ENCODE measurements at places on chromosomes 1 and 21.

DNA sequence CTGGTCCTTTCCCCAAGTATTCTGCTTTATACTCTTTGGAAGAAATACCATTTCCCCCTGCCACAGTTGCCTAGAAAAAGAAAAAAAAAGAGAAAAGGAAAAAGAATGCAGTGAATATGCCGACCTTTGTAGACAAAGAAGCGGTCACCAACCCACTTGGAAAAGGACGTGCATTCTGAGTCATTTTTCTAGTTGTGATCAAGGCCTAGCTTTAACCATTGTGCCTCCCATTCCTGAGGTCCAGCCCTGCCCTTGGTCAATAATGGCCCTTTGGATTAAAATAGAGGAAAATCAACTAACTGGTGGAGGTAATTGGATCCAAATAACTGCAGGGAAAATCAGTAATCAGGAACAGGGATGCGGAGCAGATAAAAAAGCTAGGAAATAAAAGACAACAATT is 24.8 kb downstream of the S1PR1 start:
- H3K4me1 ChIP-seq, result peaks cover 9% of the 10 kb centered on the region
- H3K4me3 ChIP-seq, result no peak overlapping the region
- H3K36me3 ChIP-seq, result no peaks in the 10 kb centered on the region
- no peaks in the 10 kb centered on the region for H3K27me3 ChIP-seq
- no peak for DNase-seq

DNA sequence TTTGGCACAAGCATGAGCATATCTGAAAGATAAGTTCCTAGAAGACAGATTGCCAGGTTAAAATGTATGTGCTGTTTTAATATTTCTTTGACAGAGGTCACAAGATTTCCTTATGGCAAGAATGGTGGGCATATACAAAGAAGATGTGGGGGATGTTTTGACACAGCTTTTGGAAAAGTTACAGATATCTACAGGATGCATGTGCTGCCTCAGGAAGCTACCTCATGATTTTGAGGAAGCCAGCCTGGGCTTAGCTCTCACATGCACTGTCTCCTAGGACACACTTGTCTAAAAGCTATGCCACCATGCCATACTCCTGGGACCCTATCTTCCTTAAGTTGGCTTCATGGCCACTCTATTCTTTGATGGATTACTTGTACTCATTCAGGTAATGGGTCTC is 99.9 kb downstream of the C1orf94 start:
- H3K4me1 ChIP-seq, result no peaks in the 10 kb centered on the region
- H3K36me3 ChIP-seq, result no peaks in the 10 kb centered on the region
- no peak for DNase-seq
- no peaks in the 10 kb centered on the region for H3K27me3 ChIP-seq

GRCh38 chr1:62424411-62424810 is 12.4 kb upstream of the USP1 start:
- no peak overlapping the region for H3K27ac ChIP-seq
- no peak for DNase-seq
- peaks cover 5% of the 10 kb centered on the region for H3K4me1 ChIP-seq
- H3K36me3 ChIP-seq, result no peaks in the 10 kb centered on the region

- H3K4me1 ChIP-seq, result no peaks in the 10 kb centered on the region
- no peak overlapping the region for H3K4me3 ChIP-seq
- H3K36me3 ChIP-seq, result peaks cover 56% of the 10 kb centered on the region
- no peak for DNase-seq
- H3K27me3 ChIP-seq, result no peaks in the 10 kb centered on the region
Observed at GRCh38 chr1:161849518-161849917, 83.4 kb downstream of the ATF6 start.

- H3K27me3 ChIP-seq, result no peaks in the 10 kb centered on the region
- no peak overlapping the region for H3K27ac ChIP-seq
- H3K36me3 ChIP-seq, result no peaks in the 10 kb centered on the region
- peaks cover 5% of the 10 kb centered on the region for H3K4me1 ChIP-seq
- H3K4me3 ChIP-seq, result no peak overlapping the region
- no peak for DNase-seq
Observed at GRCh38 chr1:228937851-228938536, 202.7 kb downstream of the RHOU start.

DNA sequence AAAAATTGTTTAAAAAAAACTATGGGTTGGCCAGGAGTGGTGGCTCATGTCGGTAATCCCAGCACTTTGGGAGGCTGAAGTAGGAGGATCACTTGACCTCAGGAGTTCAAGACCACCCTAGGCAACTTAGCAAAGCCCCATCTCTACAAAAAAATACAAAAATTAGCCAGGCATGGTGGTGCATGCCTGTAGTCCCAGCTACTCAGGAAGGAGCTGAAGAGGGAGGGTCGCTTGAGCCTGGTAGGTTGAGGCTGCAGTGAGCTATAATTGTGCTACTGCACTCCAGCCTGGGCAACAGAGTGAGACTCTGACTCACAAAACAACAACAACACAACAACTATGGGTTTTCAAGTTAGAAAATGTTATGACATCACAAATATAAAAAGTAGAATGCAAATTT is 16.4 kb downstream of the SLAMF7 start:
- H3K27ac ChIP-seq, result no peak overlapping the region
- H3K36me3 ChIP-seq, result no peaks in the 10 kb centered on the region
- no peak overlapping the region for H3K4me3 ChIP-seq
- H3K27me3 ChIP-seq, result no peaks in the 10 kb centered on the region
- H3K4me1 ChIP-seq, result no peaks in the 10 kb centered on the region

DNA sequence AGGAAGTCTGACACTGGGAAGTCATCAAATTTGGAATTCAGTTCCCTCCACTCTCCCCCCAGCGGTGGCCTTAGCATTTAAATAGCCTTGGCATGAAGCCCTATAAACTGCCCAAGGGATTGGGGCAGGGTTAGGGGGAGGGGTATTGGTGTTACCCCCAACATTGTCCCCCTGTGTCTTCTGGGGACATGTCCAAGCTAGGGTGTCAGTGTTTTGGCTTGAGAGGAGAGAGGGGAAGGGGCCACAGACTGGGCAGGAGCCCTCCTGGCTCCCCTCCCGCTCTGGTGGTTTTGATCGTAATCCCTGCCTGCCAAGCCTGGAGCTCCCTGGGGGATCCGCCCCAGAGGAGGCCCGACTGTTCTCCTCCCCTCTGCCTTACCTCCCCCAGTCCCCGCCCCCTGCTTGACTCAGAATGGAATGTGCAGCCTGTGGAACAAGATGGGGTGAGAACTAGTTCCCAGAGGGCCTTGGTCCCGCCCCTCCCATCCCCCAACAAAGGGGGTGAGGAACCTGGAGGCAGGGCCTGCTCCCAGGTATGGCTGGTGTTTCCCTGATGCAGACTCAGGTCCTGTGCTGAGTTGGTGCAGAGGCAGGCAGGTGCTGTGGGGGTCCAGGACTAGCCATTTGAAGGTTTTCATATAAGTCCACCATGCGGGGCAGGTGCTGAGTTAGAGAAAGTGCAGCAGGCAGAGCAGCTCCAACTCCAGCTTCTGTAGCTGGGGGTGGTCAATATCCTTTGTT is 7.4 kb downstream of the SOX13 start:
- H3K27ac ChIP-seq, result peak overlapping the region; percentile 39
- peak; percentile 81 for DNase-seq
- H3K4me3 ChIP-seq, result no peak overlapping the region
- H3K27me3 ChIP-seq, result no peaks in the 10 kb centered on the region

DNA sequence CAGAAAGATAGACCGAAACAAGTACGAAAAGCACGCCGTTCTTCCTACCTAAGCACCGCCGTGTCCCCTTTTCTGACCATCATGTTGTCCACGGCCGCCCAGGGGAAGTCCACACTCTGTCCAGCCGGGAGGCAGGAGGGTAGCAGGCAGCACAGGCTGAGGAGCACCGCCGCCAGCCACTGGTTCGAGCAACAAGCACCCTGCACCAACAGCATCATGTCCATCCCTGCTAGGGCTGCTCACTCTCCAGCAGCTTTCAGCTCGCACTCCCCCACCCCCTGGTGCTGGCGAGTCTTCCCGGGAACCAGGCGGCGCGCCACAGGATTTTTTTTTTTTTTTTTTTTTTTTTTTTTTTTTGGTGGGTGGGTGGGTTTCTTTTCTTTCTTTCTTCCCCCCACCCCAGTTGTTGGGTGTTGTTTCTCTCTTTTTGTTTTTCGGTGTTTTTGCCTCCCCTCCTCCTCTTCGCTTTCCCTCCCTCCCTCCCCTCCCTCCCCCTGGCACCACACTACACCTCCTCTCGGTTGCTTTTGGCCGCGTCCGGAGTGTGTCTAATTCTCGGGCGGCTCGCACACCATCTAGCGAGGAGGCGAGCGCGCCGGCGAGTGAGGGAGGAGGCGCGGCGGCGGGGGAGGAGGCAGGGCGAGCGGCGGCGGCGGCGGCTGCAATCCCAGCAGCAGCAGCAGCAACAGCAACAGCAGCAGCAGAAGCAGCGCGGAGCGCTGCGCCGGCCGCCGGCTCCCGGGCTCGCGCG is at the start of gene NEGR1:
Gene NEGR1 (minus strand): TSS at position 269 of the 751 bp plus-strand sequence.
- H3K27me3 ChIP-seq, result no peaks in the 10 kb centered on the region
- peak; percentile 86 for DNase-seq
- peak within 1 kb of the TSS; percentile 96 for H3K27ac ChIP-seq
- H3K4me1 ChIP-seq, result peaks cover 2% of the 10 kb centered on the region
- no peaks in the 10 kb centered on the region for H3K36me3 ChIP-seq

GRCh38 chr1:98172022-98172421 is 251.2 kb upstream of the DPYD start:
- H3K4me3 ChIP-seq, result no peak overlapping the region
- H3K27ac ChIP-seq, result no peak overlapping the region
- peaks cover 1% of the 10 kb centered on the region for H3K4me1 ChIP-seq
- no peak for DNase-seq
- H3K27me3 ChIP-seq, result no peaks in the 10 kb centered on the region

DNA sequence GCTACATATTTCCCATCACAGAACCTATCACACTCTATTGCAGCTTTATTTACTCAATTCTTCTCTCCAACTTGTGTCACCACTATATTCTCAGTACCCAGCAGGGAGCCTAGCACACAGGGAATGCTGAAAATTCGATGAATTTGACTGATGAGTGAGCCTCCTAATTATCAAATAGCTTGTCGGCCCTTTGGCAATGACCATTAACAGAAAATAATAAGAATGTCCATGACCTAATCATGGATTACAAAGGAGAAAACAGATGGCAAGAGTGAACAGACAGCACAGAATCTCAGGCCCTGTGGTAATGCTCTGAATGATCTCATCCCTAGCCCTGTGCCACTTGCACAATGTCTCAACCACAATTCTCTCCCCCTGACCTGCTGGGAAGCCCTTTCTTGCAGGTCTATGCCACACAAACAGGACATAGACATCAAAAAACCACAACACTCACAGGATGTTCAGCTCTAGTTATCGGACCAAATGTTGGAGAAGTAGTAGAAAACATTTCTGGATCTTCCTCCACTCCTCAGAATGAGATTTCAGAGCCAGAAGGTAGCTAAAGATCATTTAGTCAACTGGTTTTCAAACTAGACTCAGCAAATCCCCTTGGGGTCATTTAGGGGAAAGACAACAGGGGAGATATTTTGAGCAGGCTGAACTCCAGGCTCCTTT is 68.4 kb downstream of the LUZP1 start:
- peak overlapping the region; percentile 10 for H3K27ac ChIP-seq
- H3K36me3 ChIP-seq, result no peaks in the 10 kb centered on the region
- peaks cover 12% of the 10 kb centered on the region for H3K4me1 ChIP-seq
- H3K27me3 ChIP-seq, result no peaks in the 10 kb centered on the region
- DNase-seq, result peak; percentile 17

DNA sequence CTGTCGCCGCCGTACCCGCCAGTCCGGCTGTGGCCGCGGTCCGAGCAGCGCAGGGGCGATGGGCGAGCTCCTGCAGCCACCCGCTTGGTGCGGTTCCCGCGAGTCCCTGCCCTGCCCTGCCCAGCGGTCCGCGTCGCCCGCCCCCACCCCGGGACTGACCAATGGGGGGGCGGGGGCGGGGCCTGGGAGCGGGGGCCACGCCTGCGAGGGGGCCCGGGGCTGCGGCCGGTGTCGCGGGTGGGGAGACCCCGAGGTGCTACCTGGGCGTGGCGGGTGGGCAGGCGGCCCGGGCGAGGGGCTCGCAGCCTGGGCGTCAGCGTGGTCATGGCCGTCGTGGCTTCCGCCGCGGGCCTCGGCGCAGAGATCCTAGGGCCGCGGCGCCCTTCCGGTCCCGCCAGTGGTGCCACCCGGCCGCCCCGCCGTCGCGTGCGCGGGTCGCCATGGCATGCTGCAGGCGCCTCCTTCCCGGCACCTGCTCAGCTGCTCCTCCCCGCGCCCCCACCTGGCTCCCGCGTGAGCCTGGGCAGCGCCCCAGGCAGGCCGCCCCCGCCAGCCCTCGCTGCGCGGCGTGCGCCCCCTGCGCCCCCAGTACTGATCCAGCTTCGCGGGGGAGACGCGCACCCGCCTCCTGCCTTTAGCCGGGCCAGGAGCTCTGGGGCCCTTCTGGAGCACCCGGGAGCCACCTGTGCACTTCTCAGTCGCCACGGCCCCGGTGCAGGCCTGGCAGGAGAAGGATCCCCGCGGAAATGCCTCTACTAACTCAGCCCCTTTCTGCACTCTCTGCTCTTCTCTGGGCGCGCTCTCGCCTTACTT is at the start of gene BMP8B:
Gene BMP8B (minus strand): TSS at position 108 of the 813 bp plus-strand sequence. CDS start 380 bp downstream, outside the sequence.
- H3K27ac ChIP-seq, result no peak within 1 kb of the TSS
- H3K36me3 ChIP-seq, result no peaks in the 10 kb centered on the region
- DNase-seq, result no peak

DNA sequence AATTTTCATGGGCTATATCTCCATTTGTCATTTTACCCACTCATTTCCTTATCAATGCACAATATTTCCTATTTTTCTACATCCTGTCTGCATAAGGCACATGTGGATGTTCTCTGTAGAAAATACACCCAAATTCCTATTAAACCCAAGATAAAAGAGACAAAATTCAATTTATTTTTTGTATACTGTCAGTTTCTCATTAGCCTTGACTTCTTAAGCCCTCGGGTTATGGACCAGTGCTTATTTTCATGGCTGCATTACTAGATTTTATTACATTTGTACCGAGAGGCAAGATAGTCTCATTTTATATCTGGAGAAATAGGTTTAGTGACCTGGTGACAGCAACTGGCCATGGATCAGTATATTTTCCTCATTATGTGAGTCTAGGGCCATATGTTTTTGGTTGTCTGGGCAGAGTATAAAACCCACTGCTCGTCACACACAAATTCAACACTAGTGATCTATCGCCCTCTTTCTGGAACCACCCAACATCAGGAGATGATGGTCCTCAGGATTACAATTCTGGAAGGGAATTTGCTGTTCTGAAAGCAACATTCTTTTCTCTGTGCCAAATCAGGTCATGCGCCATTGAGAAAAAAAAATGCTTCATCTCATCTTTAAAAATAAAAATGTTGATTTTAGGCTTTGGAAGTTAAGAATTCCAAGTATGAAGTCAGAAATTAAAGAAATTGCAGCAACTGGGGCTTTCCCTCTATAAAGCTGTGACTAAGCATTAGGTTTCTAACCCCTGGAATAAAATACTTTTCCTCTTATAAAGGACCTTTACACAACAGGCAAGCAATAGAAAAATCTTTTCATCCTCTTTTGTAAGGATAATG is 81.4 kb downstream of the ASTN1 start:
- H3K4me3 ChIP-seq, result no peak overlapping the region
- no peaks in the 10 kb centered on the region for H3K4me1 ChIP-seq
- no peak for DNase-seq
- H3K27ac ChIP-seq, result no peak overlapping the region
- H3K36me3 ChIP-seq, result no peaks in the 10 kb centered on the region

DNA sequence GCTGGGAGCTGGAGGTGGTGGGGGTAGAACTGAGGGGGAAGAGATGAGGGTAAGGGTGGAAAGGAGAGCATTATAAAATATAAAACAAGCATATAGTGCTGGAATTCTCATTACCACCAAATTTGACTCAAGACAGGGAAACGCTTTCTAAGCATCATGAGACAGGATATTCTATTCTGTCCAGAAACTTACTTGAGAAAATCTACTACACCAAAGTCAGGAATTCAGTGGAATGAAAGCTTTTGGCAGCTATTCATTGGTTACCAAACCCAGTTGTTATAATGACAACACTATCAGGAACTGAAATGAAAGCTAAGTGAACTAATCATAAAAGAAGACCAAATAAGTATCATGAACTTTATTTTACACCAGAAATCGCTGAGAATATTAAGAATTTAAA is 14.5 kb downstream of the AIDA start:
- no peak overlapping the region for H3K4me3 ChIP-seq
- no peak overlapping the region for H3K27ac ChIP-seq
- no peaks in the 10 kb centered on the region for H3K27me3 ChIP-seq
- H3K36me3 ChIP-seq, result peaks cover 48% of the 10 kb centered on the region

All from neuronal stem cell (in vitro differentiated cells).